ENCODE measurements at places on chromosomes 1 and 21.

GRCh38 chr1:41724248-41724647, 194.5 kb downstream of the HIVEP3 start:
- no peak for DNase-seq

- DNase-seq: peak; percentile 60
These were observed 74.9 kb downstream of the CCDC18 start for GRCh38 chr1:93255222-93256079.

DNA sequence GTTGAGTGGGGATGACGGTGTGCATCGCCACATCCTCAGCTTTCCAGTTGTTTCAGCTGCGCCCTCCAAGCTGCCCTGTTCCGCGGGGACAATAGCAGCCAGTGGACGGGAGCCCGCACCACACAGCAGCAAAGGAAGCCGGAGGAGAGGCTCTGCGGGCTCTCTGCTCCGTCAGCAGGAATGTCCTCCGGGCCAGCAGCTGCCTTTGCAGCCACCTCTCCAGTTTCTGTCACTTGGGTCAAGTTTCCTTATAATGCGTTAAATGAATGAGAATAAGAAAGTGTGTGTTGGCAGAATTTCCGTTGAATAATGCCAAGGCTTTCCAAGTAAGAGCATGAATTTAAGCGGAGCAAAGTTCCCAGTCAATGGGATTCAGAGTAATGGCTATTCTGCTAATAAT, 263.3 kb downstream of the KIF26B start:
- DNase-seq: no peak

GRCh38 chr1:88612292-88612691, 71.8 kb upstream of the PKN2 start:
- no peak for DNase-seq

GRCh38 chr1:156513185-156513584, 12.6 kb upstream of the MEF2D start:
- DNase-seq: no peak

GRCh38 chr1:31837451-31838158, 21.8 kb upstream of the SPOCD1 start:
- no peak for DNase-seq

GRCh38 chr1:162055062-162055461, 14.4 kb upstream of the NOS1AP start:
- peak; percentile 28 for DNase-seq

DNA sequence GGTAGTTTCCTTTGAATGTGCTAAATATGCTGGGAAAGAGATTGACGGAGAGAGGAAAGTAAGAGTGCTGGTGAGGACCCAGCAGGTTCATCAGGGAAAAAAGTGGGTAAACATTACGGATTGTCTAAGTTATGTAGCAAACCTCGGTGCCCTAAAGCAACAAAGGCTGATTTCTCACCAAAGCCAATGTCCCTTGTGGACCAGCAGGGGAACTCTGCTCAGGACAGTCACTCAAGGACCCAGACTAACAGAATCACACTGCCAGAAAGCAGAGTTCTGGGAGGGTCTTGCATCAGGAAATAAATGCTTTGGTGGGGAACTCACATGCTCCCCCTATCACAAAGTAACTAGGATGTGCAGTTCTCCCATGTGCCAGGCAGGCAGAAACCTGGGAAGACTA, 1.7 kb upstream of the IKBKE start:
- no peak for DNase-seq

All from HTR-8/SVneo (cell line).